ENCODE measurements at places on chromosomes 12 and 14.

- DNase-seq = no peak
Measured at GRCh38 chr14:74888164-74889158, 6.7 kb downstream of the DLST start.

DNA sequence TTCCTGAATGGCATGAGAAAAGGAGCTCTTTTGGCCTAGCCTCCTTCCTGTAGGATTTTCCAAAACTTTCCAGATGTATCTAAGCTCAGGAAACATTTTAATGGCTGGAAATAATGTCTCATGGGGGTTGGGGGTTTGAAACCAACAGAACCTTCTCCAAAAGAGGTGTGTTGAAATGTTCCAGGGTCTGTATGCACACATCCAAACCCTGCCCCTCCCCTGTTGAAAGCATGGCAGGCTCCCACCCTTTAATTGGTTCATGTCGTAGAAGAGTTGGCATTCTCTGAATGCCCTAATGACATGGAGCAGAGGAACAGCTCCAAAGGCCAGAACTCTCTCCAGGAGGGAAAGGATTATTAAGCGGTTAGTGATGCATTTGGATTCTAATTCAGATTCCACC, 353.2 kb downstream of the ZFP36L1 start:
- no peak for DNase-seq

DNA sequence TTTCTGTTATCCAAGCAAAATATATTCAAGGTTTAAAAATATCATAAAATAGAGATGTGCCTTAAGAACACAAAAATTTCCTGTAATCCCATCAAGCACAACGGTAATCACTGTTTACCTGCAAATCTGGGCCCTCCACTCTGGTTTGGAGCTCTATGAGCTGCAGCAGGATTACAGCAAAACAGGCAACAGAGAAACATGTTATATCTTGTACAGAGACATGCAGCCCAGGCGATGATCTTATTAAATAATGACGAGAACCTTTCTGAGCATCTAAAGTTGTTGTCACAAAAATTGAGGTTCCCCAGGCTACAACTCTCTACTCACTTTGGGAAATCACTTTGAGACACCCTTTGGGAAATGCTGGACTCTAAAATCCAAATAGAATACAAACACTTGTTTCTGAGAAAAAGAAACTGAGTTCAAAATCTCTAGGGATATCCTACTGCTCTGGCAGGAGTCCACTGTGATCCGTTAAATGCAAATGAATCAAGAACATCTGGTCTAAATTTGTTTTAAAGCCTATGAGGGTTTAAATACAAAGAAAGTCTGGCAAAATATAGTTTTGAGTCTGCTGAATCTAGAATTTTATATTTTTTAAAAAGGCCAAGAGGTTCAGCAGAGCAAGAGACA, 36.3 kb downstream of the STON2 start:
- DNase-seq = no peak

- DNase-seq = no peak
Measured at GRCh38 chr14:105421723-105422615, 2.3 kb downstream of the MTA1 start.

GRCh38 chr12:32290411-32290810, 108.9 kb upstream of the FGD4 start:
- no peak for DNase-seq

GRCh38 chr14:56244138-56244789, 126.1 kb downstream of the PELI2 start:
- no peak for DNase-seq

DNA sequence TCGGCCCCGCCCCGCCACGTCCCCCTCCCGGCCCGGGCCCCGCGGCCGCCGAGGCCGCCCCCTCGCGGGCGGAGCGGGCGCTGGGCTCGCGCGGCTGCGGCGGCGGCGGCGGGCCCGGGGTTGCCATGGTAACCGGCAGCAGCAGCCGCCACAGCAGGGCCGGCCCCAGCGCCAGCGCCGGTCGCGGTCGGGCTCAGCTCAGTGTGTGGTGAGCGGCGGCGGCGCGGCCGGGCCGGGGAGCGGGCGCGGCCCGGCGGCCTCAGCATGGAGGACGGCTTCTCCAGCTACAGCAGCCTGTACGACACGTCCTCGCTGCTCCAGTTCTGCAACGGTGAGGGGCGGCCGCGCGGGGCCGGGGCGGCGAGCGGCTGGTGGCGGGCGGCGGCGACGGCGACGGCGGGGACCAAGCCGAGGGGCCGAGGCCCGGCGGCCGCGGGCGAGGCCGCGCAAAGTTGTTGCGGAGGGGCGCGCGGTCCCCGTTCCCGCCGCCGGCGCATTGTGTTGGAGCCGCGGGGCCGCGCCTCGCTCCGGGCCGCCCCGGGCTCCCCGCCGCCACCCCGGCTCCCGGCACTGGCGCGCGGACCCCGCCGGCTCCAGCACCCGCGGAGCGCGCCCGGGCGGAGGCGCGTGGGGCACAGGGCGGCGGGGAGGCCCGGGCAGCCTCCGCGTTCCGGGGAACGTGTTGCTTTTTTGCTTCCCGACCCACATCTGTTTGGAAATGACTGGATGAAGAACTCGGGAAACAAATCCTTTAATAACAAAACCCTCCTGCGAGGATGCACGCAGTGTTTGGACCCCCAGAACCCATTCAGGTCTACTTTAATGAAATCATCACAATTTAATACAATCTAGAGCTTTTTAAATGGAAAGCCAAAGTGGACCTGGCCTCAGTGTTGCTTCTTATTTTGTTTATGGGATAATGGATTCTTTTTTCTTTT, at the start of gene EML1:
EML1 (plus strand) TSS at position 201 of the 938 bp plus-strand sequence; CDS start at position 265, 64 bp downstream.
- peak; percentile 87 for DNase-seq

DNA sequence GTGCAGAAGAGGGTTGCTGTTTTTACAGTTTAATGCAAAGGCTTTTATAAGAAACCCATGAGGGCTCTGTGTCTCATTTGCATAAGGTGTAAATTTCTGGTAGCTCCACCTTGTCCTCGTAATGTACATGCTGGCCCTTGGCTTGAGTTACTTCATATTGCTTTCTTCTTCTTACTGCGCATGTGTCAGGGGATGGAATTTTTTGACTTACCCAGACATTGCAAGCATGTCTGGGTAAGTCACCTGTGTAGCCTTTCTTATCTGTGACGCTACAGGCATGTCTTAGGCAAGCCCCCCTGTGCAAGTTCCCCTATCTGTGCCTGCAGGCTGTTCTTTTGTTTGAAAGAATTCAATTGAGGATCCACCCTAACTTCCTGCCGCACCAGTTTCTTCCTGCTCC, 274.2 kb downstream of the ETNK1 start:
- no peak for DNase-seq

DNA sequence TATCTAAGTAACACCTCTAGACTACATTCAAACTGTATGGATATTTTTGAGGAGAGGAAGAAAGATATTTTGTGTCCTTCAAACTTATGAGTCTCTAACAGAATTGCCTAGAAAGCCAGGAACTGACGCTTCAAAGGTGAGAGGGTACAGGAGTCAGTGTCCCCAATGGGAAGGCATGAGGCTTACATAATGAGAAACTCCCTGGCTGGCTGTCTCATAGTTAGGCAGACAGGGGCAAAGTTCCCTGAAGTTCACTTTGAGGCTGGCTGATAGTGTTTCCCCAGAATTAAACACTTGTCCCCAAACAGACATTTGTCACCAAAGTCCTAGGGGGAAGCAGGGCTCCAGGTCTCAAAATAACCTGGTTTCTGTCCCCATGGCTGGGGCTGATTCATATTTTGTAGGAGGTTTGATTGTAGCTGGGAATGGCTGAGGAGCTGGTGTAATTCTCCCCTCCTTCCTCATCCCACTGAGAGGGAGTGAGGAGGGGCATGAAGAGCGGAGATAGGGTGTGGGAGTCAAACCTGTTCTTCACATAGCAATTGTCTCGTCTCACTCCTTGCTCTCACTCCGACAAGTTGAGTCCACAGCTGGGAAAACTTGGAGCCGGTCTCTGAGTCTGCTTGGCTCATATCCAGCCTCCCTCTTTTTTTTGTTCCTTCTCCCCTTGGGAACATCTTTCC, 56.4 kb upstream of the CISTR start:
- no peak for DNase-seq

DNA sequence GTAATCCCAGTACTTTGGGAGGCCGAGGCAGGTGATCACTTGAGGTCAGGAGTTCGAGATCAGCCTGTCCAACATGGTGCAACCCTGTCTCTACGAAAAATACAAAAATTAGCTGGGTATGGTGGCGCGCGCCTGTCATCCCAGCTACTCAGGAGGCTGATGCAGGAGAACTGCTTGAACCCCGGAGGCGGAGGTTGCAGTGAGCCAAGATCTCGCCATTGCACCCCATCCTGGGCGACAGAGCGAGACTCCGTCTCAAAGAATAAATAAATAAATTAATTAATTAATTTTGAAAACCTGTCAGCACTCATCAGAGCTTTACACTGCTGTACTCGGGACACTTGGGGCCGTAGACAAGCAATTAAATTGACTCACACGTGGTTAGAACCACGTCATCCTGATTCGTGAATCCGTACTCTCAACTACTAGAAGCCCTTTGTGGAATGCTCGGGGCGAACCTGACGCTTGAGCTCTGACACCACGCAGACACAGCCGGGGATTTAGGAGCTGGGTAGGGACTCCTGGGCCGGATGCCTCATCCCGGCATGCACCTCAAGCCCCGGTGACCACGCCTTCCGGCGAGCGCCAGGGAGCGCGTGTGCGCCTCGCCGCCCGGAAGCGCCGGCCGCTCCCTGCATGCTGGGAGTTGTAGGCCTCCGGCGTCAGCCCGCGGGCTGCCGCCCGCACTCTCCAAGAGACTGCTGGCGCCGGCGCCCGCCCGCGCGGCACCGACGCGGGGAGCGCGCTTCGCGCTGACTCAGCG, at the start of gene XPOT:
XPOT (plus strand) TSS at position 686 of the 763 bp plus-strand sequence. CDS start 5,644 bp downstream, outside the sequence.
- peak; percentile 98 for DNase-seq

DNA sequence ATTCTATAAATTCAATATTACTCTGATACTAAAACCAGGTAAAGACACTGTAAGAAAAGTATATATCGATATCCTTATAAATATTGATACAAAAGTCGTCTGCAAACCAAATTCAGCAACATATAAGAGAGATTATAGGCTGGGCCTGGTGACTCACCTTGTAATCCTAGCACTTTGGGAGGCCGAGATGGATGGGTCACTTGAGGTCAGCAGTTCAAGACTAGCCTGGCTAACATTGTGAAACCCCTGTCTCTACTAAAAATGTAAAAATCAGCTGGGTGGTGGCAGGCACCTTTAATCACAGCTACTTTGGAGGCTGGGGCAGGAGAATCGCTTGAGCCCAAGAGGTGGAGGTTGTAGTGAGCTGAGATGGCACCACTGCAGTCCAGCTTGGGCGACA, 13.5 kb upstream of the TUBA1C start:
- DNase-seq = no peak

- DNase-seq = peak; percentile 56
Measured at GRCh38 chr12:63814146-63814772, 30.2 kb upstream of the SRGAP1 start.

GRCh38 chr14:96139879-96140278, 64.8 kb upstream of the BDKRB2 start:
- no peak for DNase-seq

DNA sequence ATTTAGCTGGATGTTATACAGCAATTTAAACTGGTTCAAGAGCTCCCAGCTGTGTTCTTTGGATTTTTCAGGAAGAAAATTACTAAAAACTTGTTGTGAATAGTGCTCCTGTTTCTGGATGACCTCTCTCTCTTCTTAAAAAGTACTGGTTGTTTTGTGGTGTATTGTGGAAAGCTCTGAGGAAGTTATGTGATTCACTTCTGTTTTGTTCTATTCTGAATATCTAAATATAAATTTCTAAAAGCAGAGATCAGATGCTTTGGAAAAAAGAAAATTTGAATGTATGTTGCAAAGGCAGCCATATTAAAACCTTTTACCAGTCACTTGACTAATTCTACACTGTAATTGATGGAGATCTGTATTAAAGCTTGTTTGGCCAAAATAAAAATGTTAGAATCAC, 3.4 kb upstream of the C3AR1 start:
- DNase-seq = no peak

DNA sequence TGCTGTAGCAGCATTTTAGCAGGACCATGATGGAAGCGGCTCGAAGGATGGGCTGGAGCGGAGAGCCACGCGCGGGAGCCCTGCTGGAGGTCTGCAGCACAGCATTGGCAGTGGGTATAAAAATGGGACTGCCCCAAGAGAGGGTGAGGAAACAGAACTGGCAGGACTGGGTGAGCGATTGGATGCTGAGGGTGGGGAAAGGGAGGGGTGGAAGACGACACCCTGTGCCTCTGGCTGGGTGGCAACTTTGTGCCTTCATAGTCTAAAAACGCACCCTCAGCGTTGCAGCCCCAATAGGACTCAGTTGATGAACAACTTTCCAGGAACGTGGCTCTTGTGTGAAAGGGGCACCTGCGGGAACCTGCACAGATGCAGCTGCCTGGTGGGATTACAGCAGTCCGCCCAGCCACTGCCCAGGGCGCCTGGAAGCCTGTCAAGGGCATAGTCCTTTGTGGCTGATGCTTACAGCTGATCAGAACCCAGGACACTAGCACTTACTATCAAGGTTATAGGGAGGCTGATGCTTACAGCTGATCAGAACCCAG, 73.0 kb downstream of the NINJ2 start:
- no peak for DNase-seq

GRCh38 chr12:6914947-6915788, 788 bp downstream of the ENO2 start:
- peak; percentile 51 for DNase-seq

GRCh38 chr12:57898308-57898970, 42.9 kb upstream of the ATP23 start:
- DNase-seq = peak; percentile 40

DNA sequence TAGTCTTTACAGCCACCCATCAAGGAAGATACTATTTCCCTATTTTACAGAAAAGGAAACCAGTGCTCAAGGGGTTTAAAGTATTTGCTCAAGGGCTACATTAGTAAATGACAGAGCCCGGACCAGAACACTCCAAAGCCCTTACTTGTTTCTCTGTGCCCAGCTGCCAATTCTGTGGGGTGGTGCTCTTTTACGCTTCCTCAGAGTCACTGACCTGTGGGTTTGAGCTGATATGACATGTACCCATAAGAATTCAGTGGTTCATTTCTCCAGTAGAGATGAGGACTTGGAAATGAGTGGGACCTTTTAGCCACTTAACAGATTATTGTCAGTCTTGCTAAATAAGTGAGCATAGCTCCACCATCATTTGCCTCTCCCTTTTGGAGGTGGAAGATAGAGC, 37.4 kb upstream of the NKX2-8 start:
- peak; percentile 25 for DNase-seq

DNA sequence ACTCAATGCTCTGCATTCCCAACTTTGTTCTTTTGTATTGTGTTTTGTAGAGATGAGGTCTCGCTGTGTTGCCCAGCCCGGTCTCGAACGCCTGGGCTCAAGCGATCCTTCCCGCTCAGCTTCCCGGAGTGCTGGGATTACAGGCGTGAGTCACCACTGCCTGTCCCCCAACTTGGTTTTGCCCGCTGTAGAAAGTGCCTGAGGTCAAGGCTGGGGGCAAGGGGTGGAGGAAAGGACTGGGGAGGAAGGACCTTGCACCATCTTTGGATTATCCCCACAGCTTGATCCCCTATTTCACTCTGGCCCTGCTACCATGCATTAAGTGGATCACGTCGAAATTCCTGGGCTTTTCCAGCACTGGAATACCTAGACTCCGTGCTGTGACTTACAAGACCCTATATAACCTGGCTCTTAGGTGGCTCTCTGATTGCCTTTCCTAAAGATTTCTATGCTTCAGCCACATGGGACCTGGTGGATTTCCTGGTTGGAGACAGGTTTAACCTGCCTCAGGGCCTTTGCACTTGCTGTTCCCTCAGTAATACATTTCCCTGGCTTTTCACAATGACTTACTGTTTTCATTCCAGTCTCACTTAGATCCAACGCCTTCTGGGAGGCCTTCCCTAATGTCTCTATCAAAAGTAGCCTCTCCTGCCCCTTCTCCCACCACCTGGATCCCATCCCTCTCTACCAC, 608 bp upstream of the PIANP start:
- DNase-seq = no peak

GRCh38 chr12:80763874-80764273, 47.2 kb downstream of the MYF5 start:
- DNase-seq = peak; percentile 71
